Activated CD8-positive, alpha-beta memory T cell treated with anti-CD3 and anti-CD28 coated beads, Interleukin-2, amount 10 ng/mL, durations not matched to agents 7 days and 5 days (primary cell): ENCODE measurements at places on chromosomes 5 and 9.

- no peak for DNase-seq
These were observed 51.8 kb upstream of the PSD2 start for GRCh38 chr5:139743804-139744203.

GRCh38 chr5:113003763-113004162, 27.2 kb downstream of the DCP2 start:
- DNase-seq = no peak

DNA sequence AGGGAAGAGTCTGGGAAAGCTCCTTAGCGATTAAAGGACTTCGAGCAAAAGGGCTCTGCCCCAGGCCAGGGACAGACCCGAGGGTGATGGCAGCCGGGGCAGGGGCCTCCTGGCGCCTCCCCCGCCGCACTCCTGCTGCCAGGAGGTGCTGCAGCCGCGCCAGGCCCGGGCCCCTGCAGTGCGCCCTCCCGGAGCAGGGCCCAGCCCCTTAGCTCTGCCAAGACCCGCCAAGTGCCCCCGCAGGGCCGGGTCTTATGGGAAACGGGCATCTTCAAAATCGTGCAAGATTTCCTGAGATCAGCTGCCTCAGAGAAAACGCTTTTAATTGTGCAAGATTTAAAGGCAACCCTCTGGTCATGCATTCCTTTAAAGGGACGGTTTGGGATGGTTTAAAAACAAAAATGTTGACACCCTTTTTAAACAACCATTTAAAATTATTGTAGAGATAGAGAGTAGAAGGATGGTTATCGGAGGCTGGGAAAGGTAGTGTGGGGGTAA, 52.4 kb downstream of the CDC14B start:
- no peak for DNase-seq

GRCh38 chr5:169592937-169593650, 9.5 kb downstream of the SPDL1 start:
- DNase-seq = no peak

DNA sequence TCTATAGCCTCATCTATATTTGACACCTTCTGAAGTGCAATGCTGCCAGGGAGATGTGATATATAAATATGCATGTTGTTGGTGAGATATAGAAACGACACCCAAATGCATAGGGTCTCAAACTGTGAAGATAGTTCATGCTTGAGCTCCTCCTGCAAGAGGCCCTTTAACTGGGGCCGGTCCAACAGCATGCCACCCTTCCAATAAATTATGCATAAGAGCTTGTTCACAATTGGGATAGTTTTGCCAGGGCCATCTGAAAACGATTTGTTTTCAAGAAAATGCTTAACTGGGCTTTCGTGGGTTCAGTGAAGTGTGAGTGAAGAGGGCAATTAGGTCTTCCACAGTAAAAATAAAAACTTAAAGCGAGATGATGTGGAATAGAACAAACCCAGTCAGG, 424.2 kb upstream of the WWC1 start:
- no peak for DNase-seq

DNA sequence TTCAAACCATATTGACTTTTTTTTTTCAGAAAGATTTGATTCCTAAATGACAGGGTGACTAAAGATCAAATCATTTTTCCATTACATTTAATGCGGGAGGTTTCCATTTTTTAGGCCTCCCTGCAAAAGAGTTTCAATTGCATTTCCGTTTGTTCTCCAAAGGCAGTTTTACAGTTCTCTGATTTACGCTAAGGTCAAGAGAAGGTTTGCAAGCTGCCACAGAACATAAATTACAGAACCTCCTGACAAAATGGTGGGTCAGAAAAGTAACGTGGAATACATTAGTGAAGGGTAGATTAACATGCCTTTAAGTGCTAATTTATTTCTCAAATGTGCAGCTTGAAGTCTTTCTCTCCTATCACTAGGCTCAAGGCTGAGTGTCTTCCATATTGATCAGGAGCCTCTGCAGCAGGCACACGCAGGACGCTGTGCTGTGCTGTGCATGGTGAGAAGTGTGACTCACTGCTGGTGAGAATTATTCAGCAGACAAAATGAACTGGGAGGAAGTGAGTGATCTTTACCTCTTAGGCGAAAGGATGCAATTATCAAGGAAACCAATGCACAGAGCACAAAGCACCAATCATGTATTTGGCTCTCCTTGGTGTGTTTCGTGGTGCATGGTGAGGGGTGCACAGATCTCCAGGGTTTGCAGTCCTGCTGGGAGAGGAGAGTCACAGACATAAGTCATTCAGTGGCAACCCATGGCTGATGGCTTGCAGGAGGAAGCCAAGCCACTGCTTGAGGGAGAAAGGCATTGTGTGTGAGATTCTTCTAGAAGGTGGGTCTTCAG, 136.3 kb downstream of the TENT4A start:
- peak; percentile 48 for DNase-seq

DNA sequence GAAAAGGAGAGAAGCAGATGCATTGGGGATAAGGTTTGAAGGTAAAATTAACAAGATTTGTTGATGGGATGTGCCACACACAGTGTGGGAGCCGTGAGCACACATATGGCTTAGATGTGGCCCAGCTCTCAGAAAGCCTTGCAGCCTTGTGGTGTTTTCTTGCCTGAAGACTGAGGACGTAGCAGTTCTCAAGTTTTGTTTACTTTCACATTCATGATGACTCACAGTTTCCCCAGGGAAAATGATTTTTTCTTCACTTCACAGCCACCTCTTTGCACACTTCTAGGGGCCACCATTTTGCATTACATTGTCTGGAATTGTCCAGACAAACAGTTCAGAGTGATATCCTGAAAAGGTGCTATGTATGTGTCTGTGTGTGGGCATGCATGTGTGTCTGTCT, 126.2 kb downstream of the BASP1 start:
- DNase-seq = no peak

DNA sequence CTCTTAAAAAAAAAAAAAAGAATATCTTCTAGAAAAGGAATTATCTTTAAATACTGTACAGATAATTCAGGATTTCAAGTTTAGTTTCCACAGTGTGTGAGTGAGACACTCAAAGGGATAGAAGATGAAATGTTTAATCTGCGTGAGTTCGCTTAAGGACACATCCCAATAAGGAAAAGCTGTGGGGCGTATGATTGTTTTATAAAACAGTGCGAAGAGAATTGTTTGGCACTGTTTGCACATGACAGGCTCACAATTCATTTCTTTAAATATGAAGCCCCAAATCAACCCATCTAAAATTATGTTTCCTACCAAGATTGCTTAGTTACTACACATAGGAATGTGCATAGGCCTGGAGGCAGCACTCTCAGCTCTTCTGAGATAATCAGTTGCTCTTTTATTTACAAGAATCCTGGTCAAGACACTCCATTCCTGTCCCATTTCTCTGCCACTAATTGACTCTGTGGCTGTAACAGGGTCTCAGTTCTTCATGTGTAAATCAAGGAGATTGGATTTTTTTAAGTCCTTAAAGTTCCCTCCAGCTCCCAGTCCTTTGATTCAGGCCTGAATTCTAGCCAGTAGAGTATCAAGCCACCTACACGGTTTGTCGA, 60.1 kb downstream of the BHMT start:
- no peak for DNase-seq

DNA sequence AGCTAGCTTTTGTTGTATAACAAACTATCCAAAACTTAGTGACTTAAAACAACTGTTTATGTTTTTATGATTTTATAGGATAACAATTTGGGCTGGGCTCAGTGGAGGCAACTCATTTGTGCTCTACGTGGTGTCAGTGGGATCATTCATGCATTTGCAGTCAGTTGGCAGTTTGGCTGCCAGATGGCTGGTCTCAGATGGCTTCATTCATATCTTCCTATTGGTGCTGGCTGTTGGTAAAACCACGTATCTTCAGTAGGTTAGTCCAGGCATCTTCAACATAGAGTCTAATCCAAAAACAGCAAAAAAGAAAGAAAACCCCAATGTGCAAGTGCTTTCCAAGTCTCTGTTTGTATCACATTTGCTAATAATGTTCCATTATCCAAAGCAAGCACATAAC, 51.7 kb upstream of the RIC1 start:
- DNase-seq = no peak

- DNase-seq = no peak
These were observed 264.0 kb downstream of the EPB41L4A start for GRCh38 chr5:112154940-112155686.

- DNase-seq = no peak
These were observed 644 bp downstream of the IER5L start for GRCh38 chr9:129177443-129177790.

- no peak for DNase-seq
These were observed 139.6 kb downstream of the HTR1A start for GRCh38 chr5:63822614-63823013.

DNA sequence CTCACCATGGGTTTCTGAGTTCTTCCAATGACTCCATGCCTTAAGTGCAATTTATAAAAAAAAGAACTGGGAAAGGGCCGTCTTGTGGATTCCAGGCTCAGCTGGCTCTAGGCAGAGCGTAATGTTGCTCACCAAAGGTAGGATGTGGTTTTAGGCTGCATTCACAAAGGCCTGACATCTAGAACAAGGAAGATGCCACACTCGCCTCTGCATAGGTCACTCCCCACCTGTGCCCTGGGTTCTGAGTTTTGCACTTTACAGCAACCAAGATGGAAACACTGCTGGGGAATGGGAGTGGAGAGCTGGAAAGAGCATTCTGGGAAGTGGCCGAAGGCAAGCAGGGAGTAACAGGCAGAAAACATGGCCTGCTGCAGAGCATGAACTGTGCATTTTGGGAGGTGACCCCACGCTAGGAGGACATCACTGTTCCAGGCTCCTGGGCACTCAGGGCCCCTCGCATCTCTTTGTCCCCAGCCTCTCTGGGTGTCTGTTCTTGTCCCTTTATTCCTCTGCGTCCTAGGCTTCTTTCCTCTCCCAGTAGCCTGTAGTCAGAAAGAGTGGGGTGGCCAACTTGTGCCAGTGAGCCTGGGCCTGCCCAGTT, 12.3 kb downstream of the FCN2 start:
- peak; percentile 25 for DNase-seq

DNA sequence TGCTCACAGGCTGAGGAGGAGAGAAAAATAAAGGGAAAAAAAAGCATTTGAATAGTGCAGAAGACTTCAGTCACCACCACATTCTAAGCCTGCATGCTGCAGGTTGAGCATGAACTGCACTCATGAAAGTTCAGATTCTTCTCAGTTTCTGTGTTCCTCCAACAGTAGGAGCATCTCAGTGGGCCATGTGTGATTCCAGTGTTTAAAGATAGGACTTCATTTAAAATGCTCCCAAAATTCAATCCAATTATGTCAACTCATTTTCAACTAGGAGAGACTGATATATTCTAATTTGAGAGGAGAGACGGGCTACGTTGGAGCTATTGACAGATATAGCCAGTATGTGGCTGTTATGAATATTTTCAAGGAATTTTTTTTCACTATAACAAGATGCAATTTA, 186.8 kb downstream of the HCN1 start:
- no peak for DNase-seq

DNA sequence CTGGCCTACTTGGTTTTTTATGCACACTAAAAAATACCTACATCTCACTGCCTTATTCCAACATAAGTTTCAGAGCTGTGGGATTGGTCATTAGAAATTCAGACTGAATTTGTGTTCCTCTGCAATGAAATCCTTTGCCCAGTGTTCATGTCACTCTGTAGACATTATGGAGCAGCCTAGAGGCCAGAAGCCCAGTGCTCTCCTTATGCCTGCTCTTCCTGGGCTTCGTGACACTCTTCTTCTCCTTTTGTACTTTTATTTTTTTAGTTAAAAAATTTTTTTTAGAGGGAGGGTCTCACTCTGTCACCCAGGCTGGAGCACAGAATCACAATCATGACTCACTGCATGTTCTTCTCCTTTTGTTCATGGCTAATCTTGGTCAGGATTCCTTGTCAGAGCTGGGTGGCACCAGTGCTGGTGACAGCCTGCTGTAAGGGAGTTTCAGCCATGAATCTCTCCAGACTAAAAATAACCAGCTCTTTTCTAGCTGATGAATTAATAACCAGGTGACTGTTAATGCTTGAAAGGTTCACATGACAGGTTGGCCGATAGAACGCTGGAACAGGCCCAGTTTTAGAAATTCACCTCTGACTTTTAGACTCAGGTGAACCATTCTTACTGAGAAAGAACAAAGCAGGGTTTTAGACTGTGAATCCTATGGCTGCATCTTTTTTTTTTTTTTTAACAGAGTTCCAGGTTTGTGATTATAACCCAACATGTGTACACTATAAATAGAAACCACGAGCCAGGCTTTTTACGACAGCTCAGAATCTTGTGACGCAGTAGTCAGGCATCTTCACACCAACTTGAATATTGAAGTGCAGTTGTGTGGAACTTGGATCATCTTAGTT, 34.1 kb upstream of the C5orf47 start:
- no peak for DNase-seq

- DNase-seq = no peak
These were observed 128.1 kb downstream of the PDE4D start for GRCh38 chr5:59765446-59765845.

GRCh38 chr9:2419347-2419746, 202.2 kb upstream of the VLDLR start:
- DNase-seq = no peak

- no peak for DNase-seq
These were observed 228.2 kb upstream of the TYRP1 start for GRCh38 chr9:12464910-12465512.

DNA sequence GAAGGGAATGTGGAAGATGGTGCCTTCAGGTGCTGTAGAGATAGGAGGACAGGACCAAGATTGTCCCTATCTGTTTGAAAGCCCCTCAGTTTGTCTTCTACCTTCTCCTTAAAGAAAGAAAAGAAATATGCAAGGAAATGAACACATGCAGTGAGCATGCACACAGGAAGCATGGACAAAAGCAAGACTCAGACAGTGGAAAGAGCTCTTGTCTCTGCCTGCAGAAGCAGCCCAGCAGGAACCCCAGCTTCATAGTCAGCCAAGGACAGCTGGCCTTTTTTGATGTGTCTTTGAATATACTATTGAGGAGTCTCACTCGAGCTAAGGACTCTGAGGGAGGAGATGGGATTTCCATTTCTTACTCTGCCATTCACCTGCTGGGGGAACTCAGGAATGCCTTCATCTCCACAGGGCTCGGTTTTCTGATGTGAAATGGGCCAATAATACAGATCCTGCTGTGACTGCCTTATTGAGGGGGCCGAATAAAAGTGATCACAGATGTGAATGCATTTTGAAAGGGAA, 132.5 kb upstream of the ADRA1B start:
- no peak for DNase-seq

DNA sequence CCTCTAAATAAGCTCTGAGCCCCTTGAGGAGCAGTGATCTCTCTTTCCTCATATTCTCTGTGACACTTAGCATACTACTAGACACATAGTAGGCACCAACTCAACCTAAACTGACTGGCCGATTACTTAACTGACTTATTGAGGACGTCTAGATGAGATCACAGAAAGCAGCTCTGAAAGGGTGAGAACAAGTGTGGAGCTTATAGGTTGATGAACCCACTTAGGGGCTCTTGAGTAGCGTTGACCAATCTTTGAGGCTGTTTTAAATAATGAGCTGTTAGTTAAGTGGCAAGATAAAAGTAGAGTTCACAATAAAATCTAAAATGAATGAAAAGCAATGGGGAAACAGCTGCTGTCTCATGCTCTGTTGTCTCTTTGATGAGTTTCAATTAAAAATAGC, 124.7 kb upstream of the TNPO1 start:
- DNase-seq = no peak

GRCh38 chr9:36401164-36401740, 1.2 kb upstream of the RNF38 start:
- DNase-seq = no peak

- DNase-seq = no peak
These were observed 1.1 kb upstream of the AKNA start for GRCh38 chr9:114388764-114389375.
